T follicular helper cell (primary cell): ENCODE measurements at places on chromosomes 7 and 10.

- DNase-seq: no peak
Observed at GRCh38 chr10:114920459-114920858, 17.5 kb upstream of the TRUB1 start.

GRCh38 chr7:25671111-25671510 lies 442.8 kb upstream of the NPVF start:
- no peak for DNase-seq

DNA sequence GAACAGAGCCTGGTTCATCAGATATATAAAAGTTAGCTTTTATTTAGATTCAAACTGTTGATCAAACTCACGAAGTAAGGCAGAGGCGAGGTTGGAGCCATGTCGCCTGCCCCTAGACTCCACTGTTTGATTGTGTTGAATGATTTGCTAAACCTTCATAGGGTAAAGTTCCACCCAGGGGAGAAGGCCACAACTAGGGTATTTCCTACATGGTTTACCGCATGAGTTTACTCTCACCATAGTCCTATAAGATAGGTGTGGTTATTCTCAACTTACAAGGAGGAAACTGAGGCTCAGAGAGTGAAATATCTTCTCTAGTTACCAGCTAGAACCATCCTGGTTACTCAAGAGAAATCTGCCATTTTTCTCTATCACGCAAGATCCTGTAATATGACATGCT lies 31.8 kb downstream of the ARHGAP22 start:
- no peak for DNase-seq

- no peak for DNase-seq
Observed at GRCh38 chr10:66187053-66187733, 738.6 kb upstream of the LRRTM3 start.

DNA sequence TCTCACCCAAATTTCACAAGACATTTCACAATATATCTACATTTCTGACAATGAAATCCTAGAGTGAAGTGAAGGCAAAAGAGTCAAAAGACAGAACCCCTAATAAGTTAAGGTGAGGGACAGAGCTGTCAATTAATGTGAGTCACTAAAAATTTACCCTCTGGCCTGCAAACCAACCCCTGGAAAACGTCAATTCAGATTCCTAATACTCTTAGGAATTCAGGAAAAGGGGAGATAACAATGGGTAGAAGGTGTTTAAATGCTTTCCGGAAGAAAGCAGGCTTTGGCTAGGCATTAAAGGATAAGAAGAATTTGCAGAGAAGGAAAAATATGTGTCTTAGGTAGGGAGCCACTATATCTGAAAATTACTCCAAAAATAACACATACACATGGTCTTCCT lies 299.6 kb downstream of the INHBA start:
- DNase-seq: no peak

DNA sequence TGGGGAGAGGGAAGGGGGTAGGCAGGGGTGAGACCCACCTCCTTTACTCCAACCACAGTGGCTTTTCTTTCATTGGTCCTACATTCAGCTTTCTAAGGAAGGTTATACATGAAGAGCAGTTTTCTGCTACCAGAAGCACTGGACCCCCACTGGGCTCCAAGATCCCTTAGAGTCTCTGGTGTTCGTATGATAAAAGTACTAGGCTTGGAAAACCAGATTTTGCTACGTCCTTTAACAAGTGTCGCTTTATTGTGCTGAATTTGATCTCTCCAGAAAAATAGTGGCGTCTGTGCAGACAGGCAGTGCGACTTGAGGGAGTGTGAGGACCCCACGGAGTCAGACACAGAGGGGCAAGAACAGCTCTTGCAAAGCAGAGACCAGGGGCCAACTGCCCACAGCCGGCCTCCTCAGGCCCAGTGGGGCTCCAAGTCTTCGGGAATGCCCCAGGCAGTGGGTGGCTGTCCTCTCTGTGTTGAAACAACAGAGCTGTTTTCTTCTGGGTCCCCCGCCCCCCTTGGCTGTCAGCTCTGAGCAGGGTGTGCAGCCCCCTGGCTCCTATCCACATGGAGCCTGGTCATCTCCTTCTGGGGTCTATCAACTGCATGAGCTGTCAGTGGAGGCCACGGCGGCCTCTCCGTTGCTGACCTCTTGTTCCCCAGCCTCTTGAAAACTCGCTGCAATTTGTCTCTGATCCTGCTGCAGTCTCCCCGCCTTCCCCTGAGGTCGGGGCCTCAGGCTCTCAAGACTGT lies 333.2 kb downstream of the RPS24 start:
- DNase-seq: no peak

GRCh38 chr10:113980408-113981087 lies 63.1 kb upstream of the ADRB1 start:
- no peak for DNase-seq

GRCh38 chr10:79139124-79139835 lies 70.5 kb downstream of the ZMIZ1 start:
- DNase-seq: no peak

- DNase-seq: no peak
Observed at GRCh38 chr10:108072466-108072865, 908.0 kb upstream of the SORCS1 start.

GRCh38 chr7:128135159-128135514 lies 103.9 kb upstream of the LRRC4 start:
- no peak for DNase-seq

DNA sequence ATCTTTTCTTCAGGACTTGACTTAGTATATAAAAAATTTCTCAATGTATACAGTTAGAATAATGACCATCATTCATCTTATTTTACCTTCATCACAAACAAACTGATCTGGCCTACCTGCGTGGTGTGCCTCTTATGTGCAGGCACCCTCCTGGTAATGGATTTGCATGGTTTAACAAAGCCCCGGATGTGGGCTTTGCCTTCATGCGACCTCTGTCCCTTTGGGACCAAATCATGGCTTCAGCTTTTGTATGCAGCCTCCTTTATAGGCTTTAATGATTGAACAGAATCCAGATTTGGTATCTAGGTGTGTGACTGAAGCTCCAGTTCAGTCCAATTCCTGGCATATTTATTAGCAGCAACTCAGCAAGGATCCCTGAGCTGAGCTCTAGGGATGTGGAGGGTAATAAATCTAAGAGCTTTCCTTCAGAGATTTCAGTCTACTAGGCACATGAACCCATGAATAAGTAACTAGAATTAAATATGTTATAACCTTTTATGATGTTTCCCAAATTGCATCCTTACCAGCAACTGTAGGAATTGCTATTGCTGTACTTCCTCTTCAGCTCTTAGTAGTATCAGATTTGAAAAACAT lies 256.9 kb downstream of the ABCA13 start:
- DNase-seq: no peak

DNA sequence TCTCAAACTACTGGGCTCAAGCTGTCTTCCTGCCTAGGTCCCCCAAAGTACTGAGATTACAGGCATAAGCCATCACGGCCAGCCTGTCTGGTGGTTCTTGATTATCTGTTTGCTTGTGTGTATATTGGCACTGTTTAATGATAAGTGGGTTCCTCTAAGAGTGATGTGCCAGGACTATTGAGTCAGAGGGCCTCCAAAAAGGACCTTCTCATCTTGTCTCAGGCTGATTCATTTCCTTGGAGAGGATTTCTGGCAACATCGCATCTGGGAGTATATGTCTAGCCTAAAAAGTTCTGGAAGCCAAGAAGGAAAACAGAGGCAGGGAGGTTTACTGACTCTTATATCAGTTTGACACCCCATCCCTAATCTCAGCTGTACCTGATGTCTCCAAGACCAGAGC lies 27.1 kb upstream of the AKAP9 start:
- DNase-seq: no peak

DNA sequence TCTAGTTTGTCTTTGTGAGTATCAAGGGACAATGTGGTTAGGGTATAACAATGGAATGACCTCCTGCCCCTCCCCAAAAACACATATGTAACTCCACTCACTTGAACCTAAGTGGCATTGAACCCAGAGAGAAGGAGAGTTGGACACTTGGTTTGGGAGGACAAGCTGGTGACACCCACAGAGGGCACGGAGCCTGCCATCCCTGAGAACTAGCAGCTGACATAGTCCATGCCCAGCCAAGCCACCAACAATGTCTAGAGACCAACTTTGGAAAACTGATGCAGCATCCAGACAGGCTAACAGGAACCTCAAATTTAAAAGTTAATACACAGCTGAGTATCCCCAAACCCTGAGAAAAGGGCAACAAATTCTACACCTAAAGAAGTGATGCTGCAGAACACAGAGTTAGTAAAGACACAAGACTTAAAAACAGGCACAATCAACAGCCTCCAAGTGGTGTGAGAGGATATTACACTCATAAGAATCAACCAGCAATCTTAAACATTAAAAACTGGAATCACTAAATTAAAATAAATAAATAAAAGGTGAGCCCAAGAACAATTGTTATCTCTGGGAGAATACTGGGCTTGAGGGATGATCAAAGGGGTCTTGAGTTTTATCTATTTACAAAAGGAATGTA lies 27.2 kb downstream of the NUDCD3 start:
- no peak for DNase-seq

DNA sequence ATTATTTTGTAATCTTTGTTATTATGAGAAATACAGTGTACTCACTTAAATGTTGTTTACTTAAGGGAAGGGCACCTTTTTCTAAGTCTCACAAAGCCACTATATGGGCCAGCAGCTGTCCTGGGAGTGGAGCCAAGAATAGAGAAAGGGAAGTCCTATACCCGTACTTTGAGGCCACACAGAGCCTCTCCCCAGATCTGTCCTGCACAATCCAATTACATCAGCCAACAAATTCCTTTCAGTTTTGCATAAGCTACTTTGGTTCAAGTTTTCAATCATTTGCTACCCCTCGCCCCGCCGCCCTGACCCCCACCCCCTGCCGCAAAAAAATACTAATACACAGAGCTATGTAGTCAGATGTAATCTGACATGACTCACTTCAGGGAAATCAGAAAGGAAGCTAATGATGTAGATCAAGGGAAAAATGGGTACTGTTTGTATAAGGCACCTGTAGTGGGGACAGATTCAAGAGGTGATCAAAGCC lies 297.4 kb upstream of the NEBL start:
- DNase-seq: no peak

DNA sequence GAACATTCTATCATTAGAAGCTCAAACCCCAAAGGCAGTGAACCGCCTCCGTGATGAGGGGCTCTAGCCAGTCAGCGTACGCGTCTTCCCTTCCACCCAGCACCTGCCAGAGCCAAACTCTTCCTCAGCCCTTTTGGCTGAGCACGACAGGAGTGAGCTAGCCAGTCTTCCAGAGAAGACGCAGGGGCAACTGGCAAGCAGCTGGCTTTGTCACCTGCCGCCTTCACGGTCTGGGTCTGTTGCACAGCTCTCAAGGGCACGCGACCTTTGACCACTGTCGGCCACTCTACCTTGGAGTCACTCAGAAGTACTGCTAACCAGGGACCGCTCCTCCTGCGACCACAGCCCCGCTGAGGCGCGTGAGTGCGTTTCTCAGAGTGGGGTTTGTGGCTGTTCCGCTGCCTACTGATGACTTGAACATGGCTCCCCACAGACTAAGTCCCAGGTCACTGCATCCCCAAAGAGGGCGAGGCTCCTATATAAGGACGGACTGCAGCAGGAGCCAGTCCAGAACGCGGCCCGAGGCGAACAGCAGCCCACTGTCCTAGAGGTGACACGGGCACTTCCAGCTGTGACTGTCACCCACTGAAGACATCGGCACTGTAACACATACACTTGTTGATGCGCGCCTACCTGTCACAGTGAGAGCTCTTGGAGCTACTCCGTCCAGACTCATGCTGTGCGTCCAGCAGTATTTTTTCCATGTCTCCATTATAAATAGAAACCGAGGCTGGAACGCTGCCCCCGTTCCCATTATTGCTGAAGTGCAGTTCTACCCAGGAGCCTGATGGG lies 8.4 kb downstream of the BNIP3 start:
- DNase-seq: no peak

DNA sequence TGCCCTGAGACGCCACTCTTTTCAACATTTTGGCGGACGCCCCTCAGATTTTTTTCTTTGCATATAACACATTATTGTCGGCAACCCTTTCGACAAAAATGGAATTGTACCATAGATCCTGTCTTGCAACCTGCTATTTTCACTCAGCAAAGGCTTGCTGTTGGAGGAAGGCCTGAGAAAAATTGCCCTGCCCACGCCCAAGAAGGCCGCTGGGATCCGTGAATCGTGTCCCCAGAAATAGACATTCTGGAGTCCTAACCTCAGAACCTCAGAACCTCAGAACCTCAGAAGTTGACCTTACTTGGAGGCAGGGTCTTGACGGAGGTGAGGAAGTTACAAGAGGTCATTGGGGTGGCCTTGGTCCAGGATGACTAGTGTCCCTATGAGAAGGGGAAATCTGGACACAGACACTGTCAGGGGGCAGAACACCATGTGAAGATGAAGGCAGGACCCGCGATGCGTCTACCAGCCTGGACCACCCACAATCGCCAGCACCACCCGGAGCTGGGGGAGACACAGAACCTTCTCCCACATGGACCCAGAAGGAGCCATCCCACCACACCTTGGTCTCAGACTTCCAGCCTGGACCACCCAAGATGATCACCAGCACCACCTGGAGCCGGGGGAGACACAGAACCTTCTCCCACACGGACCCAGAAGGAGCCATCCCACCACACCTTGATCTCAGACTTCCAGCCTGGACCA lies 19.1 kb upstream of the DNAAF5 start:
- DNase-seq: no peak

- DNase-seq: no peak
Observed at GRCh38 chr7:80263333-80263732, 128.7 kb downstream of the GNAI1 start.

GRCh38 chr7:36781011-36781738 lies 56.9 kb upstream of the AOAH start:
- DNase-seq: peak; percentile 23

DNA sequence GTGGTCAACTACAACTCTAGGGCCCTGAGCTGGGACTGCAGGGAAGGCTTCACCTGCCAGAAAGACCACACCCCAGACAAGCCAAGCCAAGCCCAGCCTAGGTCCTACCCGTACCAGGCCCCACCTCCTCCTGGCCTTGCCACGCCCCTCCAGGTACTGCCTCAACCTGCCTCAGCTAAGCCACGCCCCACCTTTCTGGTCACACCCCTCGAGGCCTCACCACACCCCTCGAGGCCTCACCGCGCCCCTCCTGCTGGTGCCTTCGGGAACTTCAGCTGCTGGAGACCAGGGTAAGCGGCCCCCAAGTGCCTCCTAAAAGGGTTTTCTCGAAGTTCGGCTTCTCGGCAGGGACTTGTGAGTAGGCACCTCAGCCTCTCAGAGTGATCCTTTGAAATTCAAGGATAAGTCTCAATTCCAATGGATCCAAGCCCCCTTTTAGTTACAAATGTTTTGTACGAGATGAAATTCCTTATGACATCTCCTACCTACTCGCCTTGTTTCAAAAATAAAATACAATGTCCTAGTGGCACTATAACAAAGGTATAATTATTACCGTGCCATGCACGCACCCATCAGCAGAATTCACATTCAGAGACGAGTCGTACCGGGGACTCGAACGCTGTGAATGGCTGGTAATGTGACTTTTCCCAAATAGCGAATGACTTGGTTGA lies 171.2 kb downstream of the ARHGAP21 start:
- no peak for DNase-seq

DNA sequence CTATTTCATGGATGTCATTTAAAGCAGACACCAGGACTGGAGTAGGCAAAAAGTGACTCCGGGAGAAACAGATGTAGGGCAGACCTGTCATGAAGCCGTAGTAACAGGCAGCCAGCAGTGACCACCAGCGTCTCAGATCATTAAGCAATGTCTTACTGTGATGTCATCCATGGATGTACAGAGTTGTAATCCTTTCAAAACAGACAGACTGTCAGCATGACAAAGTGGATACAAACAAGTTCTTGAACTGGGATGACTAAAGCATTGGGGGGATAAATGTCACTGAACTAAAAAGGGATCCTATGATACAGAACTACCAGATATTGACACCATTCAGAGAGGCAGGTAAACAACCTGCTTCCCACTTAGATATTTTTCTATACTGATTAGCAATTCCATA lies 675.5 kb downstream of the PARD3 start:
- no peak for DNase-seq

- no peak for DNase-seq
Observed at GRCh38 chr10:15385552-15386455, 14.7 kb upstream of the FAM171A1 start.
